ENCODE measurements at places on chromosomes 6 and 20. TPM values are rescaled to one million over a fixed set of nuclear protein-coding genes. Genes with fewer than 3 reads are reported as not detected.

Gene BTN1A1
- polyA plus RNA-seq, result 0.21 TPM

Gene OPRM1
- not detected for polyA plus RNA-seq

- no peak for DNase-seq
Observed at GRCh38 chr6:134464690-134465411, 146.9 kb upstream of the SGK1 start.

Gene DEFB124
- not detected for polyA plus RNA-seq

- DNase-seq, result no peak
Observed at GRCh38 chr6:99813565-99813964, 180.5 kb downstream of the MCHR2 start.

Measured in left renal cortex interstitium (tissue), 4 donors.